Hematopoietic multipotent progenitor cell treated with erythropoietin and hydrocortisone succinate and interleukin-3 and kit ligand, for 8 days (in vitro differentiated cells): ENCODE measurements at places on chromosomes 3 and 15.

DNA sequence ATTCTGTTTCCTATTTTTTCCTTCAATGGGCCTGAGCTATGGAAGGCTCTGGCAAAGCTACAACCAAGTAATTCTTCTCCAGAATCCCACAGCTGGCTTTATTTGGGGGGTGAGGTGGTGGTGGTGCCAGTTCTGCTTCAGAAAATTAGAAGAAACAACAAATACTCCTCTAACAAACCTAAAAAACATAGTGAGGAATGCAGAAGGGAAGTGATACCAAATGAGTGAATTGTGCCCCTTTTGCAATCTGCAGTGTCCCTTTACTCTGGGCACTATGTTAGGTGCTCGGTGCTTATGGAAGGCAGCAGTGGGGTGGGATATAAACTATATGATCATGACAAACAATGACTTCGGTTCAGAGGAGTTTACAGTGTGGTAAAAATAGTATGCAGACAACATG, 90.4 kb upstream of the ROPN1 start:
- no peak for DNase-seq

GRCh38 chr3:186782542-186783057, 777 bp upstream of the EIF4A2 start:
- DNase-seq, result peak; percentile 55

- peak; percentile 30 for DNase-seq
These were observed 2.8 kb upstream of the PLXNB1 start for GRCh38 chr3:48432411-48433371.

- no peak for DNase-seq
These were observed 1.2 kb downstream of the STIMATE start for GRCh38 chr3:52896151-52896550.

- no peak for DNase-seq
These were observed 1332.8 kb downstream of the ZPLD1 start for GRCh38 chr3:103767635-103768034.

- DNase-seq, result no peak
These were observed 245.0 kb upstream of the TOPAZ1 start for GRCh38 chr3:43996379-43997301.

- no peak for DNase-seq
These were observed 37.8 kb upstream of the HCLS1 start for GRCh38 chr3:121698476-121698875.

GRCh38 chr3:175001091-175001490, 142.0 kb downstream of the NAALADL2 start:
- no peak for DNase-seq

DNA sequence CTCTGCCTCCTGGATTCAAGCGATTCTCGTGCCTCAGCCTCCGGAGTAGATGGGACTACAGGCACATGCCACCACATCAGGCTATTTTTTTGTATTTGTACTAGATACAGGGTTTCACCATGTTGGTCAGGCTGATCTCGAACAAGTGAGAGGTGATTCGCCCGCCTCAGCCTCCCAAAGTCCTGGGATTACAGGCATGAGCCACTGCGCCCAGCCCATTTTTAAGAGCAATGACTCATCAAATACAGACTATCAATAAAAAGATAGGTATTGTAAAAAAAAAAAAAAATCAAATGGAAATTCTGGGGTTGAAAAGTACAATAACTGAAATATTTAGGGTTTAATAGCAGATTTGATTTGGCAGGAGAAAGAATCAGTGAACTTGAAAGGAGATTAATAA, 129.0 kb downstream of the TJP1 start:
- no peak for DNase-seq

- no peak for DNase-seq
These were observed 2.1 kb upstream of the ALDH1A3 start for GRCh38 chr15:100877551-100877950.

GRCh38 chr3:133452641-133453319, 52.9 kb downstream of the BFSP2 start:
- no peak for DNase-seq

DNA sequence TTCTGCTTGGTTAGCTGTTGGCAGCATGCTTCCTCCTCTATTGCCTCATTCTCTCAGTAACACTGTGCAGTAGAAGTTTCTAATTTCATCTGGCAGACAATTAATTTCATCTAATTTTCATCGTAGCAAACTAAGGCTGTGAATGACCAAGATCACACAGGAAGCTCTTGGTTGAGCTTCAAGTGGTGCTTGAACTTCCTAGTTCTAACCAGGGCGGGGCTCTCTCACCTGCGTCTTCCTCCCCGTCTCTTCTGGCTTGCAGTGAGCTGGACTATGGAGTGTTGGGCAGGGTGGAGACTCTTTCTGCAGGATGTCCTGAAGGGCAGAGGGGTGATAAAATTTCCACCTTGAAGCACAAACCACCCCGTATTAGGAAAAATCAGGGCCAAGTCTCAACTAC, 2.0 kb upstream of the IL16 start:
- no peak for DNase-seq
